ENCODE measurements at places on chromosomes 1 and 21.

GRCh38 chr1:110630839-110631663 lies 24.9 kb upstream of the KCNA2 start:
- DNase-seq = peak; percentile 56

DNA sequence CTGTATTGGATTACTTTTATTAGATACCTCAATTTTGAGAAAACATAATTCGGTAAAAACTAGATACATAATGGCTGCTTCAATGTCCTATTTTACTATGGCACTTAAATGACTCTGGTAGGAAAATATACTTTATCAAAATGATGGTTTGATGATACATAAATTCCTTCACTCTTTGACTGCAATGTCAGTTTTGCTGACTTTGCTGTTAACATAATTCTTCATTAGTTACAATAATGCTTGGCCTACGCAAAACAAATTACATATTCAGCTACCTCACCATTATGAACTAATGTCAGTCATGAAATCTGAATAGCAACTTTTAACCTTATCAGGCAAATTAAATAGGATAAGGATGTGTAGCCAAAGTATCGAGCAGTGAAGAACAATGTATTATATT lies 1364.7 kb downstream of the KCNT2 start:
- no peak for DNase-seq

DNA sequence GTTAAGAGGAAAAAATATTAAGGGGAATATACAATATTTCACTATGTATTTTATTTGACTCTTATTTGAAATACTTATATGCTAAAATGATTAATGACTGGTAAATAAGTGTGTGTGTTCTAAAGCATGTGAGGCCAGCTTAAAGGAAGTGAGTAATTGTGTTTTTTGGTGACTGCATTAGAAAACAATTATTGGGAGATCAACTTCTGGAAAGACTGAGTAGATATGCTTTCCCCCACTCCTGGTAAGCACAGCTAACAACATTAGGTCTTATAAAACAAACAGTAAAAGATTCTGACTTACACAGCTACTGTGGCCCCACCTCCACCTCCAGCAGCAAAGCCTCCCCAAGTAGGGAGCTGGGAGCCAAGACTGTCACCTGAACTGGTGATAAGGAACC lies 403.0 kb downstream of the SRGAP2C start:
- DNase-seq = peak; percentile 2

DNA sequence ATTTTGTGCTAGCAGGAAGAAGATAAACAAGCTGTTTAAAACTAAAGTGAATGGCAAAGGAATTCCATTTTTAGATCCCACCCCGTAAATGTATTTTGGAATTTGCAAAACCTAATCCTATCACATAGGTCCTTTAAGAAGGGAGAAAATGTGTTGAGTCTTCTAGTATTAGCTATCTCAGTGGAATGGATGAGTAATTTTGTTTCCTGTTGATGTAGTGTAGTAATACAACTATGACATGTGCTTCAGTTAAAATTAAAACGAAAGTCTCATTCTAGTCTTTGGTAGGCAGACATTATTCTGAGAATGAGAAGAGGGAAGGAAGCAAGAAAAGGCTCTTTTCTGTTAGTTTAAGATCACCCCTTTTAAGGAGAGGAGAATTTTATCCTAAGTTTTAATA lies 265.9 kb upstream of the C1orf105 start:
- peak; percentile 90 for DNase-seq

- DNase-seq = no peak
Measured at GRCh38 chr1:213783893-213784292, 203.9 kb upstream of the PROX1 start.

GRCh38 chr1:34306568-34306967 lies 129.9 kb downstream of the C1orf94 start:
- no peak for DNase-seq

DNA sequence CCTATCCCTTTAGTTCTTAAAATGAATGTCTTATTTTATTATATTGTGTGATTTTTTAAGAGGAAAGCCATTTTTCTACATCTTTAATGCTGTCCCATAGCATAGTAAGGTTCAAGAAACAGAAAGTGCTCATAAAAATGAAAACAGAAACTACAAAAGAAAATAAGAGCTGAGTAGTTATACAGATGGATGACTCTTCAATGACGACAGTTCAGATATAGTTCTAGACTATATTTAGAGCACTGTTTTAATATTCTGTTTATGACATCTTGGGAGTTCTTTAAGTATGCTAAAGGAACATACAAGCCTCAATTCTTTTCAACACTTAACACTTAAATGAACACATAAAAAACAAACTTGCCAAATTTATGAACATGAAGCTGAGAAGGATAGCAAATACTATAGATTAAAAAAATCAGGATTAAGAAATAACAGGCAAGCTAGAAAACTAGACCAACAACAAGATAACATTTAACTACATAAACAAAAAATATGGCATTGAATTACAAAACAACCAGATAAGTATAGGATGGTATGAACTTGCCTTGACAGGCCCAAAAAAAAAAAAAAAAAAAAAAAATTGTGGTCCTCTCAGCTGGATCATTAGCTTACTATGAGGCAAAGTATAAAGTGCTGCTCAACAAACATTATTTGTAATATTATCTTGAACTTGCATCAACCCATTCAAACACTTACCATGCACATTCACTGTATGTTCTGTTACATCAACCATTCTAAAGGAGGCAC lies 87.9 kb downstream of the ZZZ3 start:
- DNase-seq = no peak

DNA sequence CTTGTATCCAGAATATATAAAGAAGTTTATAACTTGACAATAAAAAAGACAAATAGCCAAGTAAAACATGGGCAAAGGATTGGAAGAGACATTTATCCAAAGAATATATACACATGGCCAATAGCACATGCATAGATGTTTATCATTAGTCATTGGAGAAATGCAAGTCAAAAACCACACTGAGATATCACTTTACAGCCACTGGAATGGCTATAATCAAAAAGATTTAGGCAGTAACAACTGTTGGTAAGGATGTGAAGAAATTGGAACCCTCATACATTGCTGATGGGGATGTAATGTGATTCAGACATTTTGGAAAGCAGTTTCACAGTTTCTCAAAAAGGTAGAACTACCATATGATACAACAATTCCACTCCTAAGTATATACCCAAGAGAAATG lies 51.1 kb downstream of the SLC44A5 start:
- DNase-seq = no peak

DNA sequence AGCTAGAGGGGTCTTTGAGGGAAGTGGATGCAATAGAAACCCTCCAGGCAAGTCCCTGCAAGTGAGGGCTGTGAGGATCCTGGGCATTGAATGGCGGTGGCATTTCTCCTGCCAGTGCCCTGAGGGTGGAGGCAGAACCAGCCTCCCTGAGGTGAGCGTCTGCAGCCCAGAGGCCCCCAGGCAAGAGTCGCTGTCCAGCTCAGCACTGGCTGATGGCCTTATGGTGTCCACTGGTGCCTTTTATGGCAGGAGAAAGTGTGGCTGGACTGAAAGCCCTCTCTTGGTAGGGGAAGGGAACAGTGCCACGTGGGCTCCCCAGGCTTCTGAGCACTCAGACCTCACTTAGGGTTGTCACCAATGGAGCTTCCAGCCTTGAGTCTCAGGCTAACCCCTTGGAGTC lies 77.3 kb downstream of the SH3BGR start:
- no peak for DNase-seq

DNA sequence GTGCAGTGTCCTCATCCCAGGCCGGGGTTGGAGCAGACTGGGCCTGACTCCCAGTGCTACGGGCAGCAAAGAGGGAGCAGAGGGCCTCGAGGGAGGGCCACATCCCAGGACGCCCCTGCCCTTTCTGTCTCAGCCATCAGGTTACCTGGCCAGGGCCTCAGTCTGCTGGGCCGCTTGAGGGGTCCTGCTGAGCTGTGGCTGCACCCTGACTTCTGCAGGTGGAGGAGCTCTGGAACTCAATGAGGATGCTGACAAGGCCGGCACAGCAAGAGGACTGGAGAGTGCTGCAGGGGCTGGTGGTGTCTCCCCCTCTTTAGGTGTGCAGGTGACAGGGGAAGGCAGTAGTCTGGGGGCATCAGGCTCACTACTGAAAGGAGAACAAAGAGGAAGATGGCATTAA lies 3.3 kb downstream of the ZNF692 start:
- no peak for DNase-seq

- no peak for DNase-seq
Measured at GRCh38 chr1:8604041-8604945, 213.1 kb downstream of the RERE start.

DNA sequence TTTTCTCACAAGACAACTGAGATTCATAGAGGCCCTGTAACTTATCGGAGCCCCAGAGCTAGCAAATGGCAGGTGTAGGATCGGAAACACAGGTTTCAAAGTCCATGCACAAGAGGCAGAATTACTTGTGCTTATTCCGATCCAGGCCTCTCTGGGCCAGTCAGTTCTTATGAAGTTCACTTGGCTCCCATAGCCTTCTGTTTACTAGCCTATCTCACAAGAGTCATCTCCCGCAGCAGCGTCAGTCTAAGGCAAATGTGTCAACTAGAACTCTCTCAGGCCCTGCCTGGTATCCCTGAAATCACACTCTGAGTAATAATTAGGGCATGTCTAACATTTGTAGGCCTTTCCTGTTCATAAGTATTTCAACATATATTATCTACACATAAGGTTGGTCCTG lies 43.3 kb downstream of the PHC2 start:
- DNase-seq = peak; percentile 100

Measured in iris pigment epithelial cell (primary cell).